ENCODE measurements at places on chromosomes 16 and 17.

DNA sequence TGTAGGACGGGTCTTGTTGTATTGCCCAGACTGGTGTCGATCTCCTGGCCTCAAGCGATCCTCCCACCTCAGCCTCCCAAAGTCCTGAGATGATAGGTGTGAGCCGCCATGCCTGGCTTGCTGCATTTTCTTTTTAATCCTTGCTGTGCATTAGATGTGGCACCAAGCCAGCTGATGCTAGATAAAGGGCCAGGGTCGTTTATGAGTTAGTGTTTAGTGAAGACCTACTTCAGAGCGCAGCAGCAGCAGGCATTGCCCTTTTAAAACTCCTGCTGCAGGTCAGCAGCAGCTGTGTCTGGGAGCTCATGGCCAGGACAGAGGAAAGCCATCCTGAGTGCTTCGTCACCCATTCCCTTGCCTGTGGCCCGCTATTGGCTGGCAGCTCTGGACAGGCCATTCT, 237.3 kb downstream of the CCDC182 start:
- DNase-seq: no peak

DNA sequence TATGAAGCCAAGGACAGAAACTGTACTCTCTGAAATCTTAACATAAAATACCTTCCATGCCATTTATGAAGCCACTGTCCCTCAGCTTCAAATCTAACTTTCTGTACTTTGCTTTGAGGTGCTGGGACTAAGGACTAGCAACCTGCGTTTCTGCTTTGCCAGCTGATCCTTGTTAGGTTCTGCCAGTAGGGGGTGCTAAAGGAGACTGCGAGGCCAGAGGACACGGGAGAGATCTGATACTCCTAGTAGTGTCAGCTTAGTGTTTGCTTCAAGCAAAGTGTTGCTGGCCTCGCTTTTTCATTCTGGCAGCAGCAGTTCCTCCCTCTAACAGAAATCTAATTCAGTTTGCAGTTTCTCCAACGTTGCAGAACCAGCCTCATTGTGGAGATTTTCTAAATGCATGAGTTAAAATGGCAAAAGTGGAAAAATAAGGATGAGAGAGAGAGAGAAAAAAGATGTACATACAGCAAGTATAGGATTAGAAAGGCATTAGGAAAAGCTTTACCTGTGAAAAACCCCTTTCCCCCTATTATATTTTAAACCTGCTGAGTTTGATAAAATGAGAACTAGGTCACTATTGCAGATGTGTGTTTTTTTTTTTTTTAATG, 297.5 kb downstream of the CA10 start:
- DNase-seq: peak; percentile 69

- DNase-seq: no peak
Measured at GRCh38 chr17:55321427-55322060, 56.8 kb downstream of the HLF start.

- peak; percentile 63 for DNase-seq
Measured at GRCh38 chr16:87570938-87571867, 31.1 kb upstream of the JPH3 start.

DNA sequence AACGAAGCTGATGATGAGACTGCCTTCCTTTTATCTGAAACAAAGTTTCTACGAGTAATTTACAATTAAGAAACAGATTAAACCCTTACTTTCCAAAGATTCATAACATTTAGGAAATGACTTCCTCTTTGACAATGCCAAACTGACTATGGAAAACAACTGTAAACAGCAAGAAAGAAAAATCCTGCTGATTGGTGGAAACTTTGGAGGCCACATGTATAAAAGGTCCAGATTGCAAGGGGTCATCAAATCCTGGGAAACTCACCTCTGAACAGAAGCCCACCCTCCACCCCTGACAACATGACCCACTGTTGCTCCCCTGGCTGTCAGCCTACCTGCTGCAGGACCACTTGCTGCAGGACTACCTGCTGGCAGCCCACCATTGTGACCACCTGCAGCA, at the start of gene KRTAP9-6:
Gene KRTAP9-6 (plus strand): TSS at position 301 of the 400 bp plus-strand sequence. CDS start 0 bp downstream, at position 301.
- DNase-seq: no peak

DNA sequence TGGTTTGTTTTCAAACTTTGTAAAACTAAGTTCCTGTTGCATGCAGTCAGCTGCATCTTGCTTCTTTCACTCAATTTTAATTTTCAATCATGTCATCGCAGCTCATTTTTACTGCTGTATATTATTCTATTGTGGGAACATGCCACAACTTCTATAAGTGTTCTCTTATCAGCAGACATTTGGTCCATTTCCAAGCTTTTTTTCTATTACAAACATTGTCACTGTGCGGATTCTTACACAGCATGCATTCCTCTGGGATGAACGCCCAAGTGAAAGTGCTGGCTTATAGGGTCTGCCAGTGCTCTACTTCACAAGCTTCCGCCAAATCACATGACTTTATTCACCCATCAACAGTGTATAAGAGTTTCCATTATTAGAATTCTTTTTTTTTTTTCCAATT, 22.7 kb downstream of the GINS3 start:
- peak; percentile 79 for DNase-seq

DNA sequence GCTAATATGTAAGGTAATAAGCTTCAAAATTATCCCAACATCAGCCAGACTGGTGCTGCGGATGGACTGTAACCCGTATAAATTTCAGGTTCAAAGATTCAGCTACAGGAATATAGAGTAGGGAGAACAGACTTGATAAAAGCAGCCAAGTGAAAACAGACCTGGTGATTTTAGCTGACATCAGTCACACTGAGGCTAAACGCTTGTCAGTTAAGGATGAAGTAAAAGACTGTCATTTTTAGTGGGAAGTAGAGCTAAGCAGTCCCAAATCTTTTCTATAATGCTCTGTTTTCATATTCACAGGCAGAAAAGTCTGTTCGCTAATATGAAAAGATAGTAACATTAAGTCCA, 35.4 kb downstream of the CMTM4 start:
- DNase-seq: peak; percentile 49

DNA sequence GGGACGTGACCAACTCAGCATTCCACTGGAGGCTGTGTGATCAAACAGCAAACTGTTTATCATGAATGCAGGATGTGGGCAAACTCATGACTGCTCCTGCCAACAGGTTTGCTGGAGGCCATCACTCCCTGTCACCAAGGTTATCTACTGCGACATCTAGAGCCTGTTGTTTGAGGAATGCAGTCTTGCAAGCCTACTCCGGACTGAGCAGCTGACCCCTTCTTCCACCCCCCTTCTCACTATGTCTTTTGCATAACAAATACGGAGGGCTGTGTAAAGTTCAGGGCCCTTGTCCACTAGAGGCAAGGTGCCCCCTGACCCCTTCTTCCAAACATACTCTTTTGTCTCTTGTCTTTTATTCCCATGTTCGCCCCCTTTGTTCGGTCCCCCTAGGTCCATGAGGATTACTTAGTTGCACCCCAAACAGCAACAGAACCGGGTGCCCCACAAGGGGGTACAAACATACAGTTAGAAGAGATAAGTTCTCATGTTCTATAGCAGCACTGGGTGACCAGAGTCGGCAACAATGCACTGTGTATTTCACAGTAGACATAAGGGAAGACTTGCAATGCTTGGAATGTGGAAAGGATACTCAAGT, 28.7 kb downstream of the MEAK7 start:
- no peak for DNase-seq

GRCh38 chr16:48064971-48065370, 90.8 kb downstream of the ABCC12 start:
- DNase-seq: no peak

DNA sequence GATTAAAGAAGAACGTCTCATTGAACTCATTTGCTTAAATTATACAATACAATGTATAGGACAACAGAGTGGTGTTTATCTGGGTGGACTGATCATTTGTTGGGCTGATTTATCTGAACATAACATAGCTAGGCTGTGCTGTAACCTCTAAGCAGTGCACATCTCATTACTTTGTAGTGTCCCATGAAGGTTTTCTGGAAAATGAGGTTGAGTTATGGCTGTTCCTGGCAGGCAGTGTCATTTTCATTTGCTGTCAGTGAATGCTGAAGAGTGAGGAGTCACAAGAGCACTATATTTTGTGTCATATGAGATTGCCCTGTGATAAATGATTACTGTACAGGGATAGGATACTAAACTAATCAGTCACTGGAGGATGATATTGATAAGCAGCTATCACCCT, 340.2 kb downstream of the HS3ST3B1 start:
- DNase-seq: no peak

DNA sequence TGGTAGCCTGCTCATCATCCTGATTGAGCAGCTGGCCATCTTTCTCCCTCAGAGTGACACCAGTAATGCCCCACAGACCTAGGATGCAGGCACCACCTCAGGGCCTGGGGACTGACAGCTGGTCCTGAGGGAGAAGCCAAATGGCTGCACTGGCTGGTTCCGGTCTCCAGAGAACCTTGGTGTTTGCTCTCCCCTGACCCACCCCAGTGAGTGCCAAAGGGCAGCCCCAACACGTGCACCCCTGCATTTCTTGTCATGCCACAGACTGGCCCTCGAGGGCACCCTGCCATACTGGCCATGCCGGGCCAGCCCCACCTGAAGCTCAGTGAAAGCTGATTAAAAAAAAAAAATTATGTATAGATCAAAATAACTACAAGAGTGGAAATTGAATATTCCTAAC, 100.5 kb downstream of the WNT3 start:
- no peak for DNase-seq

- no peak for DNase-seq
Measured at GRCh38 chr17:37833237-37833859, 88.5 kb upstream of the HNF1B start.

DNA sequence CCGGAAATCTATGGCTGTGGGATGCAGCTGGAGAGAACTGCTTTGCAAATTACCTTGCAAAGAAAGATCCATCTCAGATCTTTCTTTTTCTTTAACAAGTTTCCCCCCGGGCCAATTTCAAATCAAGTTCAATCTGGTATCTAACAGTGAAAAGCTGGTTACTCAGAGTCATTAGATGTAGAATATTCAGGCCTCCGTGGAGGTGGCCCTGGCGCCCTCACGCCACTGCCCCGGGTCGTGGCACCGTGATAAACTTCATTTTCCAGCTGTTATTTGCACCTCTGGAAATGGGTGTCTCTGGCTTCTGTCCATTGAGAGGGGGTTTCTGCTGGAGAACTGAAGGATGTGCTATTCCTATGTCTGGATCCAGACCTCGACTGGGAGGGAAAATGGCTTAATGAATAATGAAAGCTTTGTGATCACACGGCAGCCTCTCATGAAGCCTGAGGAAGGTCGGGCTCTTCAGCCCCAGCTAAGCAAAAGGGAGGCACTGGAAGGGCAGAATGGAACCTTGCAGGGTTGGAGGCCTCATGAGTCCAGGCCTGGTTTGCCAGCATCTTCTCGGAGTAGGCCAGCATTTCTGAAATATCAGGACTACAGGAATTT, 30.5 kb downstream of the CACNG4 start:
- no peak for DNase-seq

DNA sequence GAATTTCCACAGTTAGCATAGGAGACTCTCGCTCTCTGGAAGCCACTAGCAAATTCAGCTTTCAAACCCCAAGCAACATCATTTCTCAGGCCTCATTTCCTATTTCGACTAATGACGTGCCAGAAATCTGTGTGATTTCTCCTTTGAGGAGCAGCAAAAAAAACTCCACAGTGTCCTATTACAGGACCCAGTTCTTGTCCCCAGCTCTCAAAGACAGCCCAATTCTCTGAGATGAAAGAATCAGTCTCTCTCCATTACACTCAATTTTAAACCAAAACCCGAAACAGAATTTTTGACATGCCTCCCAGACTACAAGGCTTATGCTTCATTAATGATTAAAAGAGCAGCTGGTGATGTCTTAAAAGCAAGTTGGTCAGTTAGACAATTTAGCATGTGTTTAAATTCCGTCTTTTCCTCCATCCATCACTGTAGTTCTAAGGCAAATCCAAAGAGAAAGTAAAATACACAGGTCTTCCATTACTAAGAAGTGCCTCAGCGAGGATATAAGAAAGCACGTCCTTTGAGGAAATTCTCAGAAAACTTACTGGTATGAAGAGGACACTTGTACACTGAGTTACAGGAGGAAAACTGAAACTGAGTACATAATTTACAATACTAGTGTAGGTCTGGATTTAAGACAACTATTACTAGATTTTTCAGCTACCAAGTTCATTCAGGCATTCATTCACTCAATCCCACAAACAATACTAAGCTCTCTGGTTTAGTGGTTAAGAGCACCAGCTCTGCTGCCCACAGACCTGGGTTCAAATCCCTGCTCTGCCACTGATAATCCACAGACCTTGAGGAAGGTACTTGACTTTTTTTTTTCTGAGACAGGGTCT, 12.5 kb downstream of the TOM1L2 start:
- no peak for DNase-seq

- peak; percentile 53 for DNase-seq
Measured at GRCh38 chr17:48725004-48725287, 2.0 kb downstream of the PRAC2 start.

DNA sequence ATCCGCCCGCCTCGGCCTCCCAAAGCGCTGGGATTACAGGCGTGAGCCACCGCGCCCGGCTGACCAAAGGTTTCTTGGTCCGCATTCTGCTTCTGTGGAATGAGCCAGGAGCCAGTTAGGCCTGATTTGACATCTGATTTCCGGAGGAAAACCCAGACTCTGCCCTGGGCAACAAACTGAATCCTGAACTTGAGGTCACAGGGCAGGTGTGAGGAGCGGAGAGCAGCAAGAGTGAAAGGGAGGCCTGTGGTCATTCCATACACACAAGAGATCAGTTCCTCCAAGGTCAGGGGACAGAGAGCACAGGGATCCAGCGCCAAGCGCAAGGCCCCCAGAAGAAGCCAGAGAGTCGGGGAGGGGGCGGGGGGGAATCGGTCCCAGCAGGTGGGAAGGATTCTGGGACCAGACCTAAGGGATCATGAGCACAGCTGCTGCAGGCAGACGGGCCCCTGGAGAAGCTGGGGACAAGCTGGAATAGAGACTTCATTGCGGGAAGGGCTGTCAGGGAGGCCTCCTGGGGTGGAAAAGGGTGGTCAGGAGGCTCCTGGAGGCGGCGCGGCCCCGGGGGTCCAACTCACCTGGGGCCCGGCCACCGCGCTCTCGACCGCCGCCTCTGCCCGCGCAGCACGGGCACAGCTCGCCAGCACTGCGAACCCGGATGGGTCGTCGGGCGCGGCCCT, 436 bp downstream of the SHPK start:
- DNase-seq: no peak

DNA sequence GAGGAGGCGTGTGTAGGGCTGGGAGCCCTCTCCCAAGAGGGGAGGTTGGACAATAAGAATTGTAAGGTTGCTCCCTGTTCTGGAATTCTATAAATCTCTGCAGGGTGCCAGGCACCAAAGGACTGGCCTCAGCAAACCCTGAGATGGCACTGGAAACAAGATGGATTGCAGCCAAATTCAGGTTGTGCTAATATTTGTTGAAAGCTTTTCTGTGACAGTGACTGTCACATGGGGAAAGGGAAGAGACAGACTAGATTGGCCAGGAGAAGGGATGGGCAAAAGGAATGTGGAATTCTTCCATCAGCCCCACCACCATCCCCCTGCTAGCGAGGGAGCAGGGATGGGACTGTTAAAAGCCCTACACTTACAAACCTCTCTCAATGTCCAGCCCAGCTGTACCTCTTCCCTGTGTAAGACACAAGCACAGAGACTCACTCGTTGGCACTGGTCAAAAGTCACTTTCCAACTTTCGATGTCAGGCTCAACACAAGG, 62.4 kb downstream of the SOX9 start:
- no peak for DNase-seq
